ENCODE measurements at places on chromosomes 7 and 10.

DNA sequence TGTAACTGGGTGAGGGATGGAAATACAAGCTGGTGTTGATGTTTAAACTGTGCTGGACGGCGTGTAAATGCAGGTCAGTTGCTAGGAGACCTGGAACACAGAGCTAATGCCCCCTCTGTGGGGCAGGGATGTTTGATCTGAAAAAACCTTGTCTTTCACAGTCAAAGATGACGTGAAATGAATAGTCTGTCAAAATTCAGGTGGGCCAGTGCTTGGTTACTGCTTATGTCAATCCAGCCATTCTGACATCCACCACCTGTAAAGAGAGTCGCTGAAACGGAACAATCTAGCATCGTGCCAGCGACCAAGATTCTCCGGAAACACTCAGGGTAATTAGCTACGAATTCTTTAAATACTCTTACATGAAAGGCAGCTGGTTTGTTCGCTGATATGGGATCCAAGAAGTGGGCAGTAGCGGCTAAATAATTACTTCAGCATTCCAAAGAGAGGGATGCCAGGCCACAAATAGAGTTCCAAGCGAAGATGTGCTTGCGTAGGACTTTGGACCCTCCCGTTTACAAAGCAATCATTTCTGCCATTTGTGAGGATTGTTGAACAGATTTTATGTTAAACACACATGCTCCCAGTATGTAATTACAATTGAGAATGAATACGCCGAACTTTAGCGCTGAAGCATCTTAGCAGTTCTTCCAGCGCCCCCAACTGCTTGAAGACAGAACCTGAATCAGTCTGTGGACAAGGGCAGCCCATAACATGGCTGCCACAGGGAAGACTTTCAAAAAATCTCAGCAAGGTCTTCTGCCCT is 7.3 kb upstream of the ASB4 start:
- no peak for DNase-seq

GRCh38 chr10:105252911-105253310 is 611.8 kb downstream of the SORCS3 start:
- DNase-seq: no peak

GRCh38 chr10:5679037-5679435 is 5.6 kb upstream of the TASOR2 start:
- no peak for DNase-seq

DNA sequence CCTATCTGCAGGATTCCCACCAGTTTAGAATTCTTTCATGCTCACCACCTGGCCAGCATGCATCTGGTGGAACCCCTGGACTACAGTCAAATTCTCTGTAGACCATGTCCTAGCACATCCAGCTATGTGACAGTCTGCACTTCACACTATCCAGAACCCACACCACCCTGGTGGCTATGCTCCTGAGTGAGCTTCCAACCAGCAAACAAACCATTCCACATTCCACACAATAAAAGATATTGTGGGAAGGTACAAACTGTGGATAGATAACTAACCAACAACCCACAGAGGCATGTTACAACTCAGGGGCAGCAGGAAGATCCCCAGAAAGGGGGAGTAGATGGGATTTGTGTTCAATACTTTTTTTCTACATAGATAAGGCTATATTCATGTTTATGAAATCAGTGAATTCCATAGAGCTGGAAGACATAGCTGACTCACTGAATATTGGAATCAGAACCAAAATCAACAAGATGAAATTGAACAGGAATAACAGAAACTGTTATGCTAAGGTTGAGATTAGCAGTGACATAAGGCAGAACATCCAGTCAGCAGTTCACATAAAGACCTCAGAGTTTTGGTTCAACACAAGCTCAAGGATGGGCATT is 72.5 kb downstream of the LRRC17 start:
- no peak for DNase-seq

GRCh38 chr7:27680610-27681009 is 17.9 kb upstream of the HIBADH start:
- no peak for DNase-seq
